ENCODE measurements at places on chromosomes 7 and 10.

DNA sequence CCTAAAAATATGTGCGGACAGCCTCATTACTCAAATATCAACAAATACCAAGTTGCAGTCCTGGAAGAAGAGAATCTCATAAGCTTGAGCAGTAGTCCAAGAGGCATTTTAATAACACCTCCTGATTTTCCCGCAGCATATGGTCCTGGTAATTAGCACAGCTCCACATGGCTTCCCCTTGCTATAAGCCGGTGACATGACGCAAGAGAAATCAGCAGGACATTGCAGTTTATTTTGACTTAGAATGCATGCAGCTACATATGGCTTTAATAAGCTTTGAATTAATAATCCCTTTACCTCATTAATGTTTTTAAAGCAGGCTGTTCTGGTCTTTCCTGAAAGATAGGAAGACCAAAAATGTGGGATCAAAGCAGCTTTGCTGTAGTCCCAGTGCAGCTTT lies 137.6 kb downstream of the RAMP3 start:
- no peak for DNase-seq

GRCh38 chr7:2483494-2483893 lies 7.3 kb upstream of the GRIFIN start:
- no peak for DNase-seq

DNA sequence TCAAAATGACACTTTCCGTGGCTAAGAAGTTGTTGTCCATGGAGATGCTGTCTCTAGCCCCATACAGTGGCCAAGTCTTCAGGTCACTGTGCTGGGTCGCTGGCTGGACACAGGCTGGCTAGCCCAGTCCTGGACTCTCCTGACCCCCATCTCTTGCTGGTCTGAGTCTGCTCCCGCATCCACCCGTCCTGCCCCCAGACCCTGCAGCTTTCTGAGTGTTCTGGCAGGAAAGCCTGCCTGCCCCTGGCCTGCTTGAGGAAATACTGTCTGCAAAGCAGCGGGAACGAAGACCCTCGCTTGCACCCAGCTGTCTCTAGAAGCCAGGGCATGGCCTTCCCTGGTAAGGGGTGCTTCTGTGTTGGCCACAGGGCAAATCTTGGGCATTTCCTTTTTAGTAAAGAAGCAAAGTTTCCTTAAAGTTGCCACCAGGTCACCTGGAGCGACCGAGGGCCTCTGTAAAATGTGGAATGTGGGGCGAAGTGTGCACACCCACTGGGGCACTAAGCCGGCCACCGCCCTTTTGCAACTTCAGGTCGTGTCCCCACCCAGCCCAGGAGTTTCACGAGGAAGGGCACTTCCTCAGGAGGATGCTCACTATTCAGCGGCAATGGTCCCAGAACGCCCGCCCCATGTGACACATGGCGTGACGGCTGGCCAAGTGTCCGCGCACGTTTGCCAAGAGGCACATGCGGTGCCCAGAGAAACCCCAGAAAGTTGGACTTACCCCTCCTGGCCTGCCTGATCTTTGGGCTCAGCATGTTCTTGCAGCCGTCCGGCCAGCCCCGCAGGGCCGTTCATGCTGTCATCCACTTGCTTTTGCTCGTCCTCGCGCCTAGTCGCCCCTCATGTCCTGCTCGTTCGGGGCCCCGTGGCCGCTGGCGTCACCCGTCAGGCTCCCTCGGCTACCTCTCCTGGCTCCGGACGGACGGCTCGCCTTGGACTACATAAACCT lies 558 bp downstream of the ARHGAP22 start:
- DNase-seq = no peak

DNA sequence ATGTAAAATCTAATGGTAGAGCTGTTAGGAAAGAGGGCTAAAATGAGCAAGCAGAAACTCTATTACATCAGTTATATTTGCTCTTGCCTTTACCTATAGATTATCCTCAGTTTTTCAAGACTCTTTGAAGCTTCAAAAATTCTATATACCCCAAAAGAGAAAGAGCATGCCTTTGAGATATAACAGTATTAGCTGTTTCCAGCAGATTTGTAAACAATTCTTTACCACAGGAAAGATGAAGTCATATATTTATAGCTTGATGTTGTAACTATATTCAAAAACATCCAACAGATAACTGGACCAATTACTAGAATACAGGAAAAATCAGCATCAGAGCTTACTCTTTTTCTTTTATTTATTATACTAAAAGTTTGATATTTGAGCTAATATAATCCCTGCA lies 416.2 kb upstream of the TPK1 start:
- no peak for DNase-seq

DNA sequence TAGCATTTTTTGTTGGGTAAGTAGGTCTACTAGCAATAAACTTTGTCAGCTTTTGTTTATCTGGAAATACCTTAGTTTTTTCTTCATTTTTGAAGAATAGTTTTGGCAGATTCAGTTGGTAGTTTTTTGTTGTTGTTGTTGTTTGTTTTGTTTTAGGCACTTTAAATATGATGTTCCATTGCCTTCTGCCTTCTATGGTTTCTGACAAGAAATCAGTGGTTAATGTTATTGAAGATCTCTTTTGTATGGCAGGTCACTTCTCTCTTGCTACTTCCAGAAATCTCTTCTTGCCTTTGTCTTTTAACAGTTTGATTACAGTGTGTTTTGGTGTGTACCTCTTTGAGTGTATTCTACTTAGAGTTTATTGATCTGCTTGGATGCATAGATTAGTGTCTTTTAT lies 41.8 kb upstream of the ZNF365 start:
- no peak for DNase-seq

GRCh38 chr7:85322252-85322651 lies 135.4 kb upstream of the SEMA3D start:
- no peak for DNase-seq

DNA sequence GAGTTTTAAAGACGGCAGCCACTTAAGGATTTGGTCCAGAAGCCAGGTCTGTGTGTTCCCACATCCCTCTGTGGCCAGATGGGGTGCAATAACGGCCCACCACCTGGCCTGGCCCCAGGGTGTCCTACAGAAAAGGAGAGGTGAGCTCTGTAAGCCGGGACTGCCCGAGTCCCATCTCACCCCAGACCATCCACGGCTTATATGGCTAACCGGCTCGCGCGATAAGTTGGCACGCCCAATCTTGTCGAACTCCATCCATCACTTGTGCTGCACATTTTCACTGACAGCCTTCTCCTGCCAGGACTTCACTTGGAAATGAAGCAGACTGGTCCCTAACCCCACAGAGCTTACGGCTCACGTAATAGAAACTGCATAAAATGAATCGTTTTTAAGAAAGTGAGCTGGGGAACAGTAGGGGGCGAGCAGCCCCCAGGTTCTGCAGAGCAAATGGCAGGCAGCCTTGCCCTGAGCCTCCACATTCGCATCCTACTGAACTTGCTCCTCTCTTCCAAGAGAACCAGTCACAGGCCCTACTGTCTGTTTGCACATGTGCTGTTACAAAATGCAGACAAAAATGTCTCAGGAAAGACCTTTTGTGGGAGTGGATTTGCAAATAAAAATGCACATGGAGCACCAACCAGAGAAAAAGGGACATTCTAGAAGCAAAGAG lies 98.2 kb downstream of the TNS3 start:
- no peak for DNase-seq

DNA sequence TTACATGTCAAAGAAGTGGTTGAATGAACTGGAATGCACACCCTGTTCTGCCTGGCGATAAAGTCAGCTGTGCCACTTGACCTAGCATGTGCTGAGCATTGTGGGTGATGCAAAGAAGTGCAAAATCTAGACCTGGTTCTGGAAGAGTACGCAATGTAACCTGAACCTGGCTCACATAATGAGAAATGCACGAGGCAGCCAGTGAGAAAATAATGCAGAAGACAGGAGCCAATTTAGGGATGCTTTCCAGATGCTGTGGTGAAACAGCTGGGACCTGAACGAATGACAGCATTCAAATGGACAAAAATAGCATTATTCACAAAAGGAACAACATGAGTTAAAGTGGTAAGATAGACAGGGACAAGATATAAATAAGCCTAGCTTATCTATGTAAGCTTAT lies 402.6 kb downstream of the SORCS1 start:
- DNase-seq = no peak

- no peak for DNase-seq
These were observed 6.9 kb downstream of the MAD1L1 start for GRCh38 chr7:2225830-2226229.

- no peak for DNase-seq
These were observed 113.6 kb downstream of the OAT start for GRCh38 chr10:124305131-124305530.
